ENCODE measurements at places on chromosomes 2 and 18.

- DNase-seq, result no peak
Observed at GRCh38 chr2:141534666-141535362, 596.0 kb downstream of the LRP1B start.

DNA sequence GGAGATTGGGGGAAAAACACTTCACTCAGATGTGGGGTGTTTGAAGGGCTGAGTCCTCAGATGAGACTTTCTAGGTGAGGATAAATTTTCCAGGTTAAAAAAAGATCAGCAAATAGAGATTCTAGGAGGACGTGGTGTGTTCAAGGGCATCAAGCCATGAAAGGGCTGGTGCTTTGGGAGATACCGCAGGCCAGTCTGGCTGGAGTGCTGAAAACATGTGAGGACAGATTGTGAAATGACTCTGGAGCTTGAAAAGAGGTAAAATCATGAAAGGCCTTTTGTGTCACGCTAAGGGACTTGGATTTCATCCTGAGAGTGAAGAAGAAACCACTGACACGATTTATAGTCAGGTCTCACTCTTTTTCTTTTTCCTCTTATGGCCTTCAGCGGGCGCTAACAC lies 320.5 kb downstream of the DPP10 start:
- no peak for DNase-seq

DNA sequence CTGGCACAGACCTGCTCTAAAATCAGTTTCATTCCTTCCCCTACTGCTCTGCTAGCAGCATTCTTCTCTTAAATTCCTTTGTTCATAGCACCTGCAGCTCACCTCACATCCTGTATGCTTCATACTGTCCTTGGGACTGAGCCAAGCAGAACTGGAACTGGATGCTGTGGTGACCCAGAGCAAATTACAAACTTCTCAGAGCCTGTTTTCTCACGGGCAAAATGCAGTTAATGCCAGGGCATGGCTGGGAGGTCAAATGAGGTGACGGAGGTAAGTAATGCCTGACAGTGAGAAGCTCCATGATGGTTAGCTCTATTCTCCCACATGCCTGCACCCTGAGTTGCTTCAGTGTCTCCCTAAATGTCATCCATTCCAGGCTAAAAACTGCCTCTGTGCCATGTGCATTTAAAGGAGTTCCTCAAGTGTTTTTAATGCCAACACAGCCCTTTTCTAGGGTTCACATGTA lies 29.7 kb downstream of the C2orf42 start:
- DNase-seq, result no peak

DNA sequence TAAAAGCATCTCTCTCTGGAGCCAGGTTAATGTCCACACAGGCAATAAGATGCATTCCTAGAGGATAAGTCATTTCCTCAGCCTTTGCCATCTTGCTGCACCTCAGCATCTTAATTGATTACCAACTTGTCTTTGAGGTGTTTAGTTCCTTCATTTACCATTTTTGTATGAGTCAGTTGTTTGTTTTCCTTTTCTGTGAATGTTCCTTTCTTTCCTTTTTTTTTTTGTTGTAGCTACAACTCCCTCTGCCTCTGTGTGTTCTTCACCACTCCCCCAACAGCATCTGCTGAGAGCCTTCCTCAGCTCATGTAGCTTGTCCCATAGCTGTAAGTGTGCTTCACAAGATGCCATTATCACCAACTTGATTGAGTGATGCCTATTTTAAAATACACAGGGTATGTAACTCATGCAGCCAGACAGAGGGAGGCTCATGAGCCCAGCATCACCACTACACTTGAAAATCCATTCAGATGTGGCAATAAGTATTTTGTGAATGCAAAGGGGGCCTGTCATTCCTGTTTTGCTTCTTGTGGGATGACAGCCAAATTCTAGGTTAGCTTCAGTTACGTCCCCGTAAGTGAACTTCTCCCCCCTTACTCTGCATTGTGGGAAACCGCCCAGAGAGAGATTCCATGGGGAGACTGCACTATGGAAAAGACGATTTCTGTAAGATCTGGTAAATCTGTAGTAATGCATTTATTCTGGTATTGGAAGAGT lies 315.9 kb upstream of the ZEB2 start:
- no peak for DNase-seq

DNA sequence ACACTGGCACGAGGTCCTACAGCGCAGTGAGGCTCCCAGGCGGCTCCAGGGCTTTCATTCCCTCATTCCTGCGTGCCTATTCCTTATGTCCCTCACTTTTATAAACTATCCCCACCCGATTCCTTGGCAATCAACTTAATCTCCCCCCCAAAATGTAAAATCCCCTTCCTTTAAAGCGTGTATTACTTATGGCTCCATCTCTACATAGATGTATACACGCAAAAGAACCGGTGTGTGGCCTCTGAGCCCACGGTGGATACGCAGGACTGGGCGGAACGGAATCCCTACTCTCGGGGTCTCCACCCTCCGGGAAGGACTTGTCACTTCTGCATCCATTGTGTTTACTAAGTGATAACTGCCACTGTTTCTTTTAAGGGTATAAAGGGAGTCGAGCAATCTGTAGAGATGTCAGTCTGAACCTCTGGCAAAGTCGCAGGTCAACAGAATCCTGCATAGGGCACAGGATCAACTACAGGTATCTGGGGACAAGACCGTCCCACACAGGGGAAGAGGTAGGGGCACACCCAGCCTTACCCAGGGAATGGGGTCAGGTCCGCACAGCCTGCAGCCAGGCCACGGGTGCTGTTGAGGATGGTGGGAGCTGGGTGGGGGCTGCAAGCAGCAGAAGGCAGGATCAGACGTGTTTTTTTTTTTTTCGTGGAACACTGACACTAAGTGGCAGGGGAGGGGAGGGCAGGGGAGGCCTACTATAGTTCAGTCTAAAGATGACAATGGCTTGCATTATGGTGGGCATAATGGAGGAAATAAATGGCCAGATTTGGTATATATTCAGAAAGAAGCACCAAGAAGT lies 42.1 kb downstream of the HDLBP start:
- DNase-seq, result no peak

DNA sequence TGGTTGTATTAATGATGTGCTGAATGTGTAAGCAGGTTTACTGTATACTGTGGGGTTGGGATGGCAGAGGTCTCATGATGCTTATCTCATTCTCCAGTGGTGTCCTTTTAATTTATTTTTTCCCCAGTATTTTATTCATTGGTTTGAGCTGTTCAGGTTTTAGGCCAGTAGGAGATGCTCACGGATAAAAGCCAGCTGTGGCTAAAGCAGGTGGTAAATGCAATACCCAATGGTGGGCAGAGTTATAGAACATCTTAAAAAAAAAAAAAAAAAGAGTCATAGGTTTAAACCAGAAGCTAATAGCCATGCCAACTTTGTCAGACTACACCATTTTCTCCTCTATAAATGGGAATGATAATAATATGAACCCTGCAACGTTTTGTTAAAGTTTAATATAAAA lies 57.8 kb upstream of the NEUROD1 start:
- no peak for DNase-seq

DNA sequence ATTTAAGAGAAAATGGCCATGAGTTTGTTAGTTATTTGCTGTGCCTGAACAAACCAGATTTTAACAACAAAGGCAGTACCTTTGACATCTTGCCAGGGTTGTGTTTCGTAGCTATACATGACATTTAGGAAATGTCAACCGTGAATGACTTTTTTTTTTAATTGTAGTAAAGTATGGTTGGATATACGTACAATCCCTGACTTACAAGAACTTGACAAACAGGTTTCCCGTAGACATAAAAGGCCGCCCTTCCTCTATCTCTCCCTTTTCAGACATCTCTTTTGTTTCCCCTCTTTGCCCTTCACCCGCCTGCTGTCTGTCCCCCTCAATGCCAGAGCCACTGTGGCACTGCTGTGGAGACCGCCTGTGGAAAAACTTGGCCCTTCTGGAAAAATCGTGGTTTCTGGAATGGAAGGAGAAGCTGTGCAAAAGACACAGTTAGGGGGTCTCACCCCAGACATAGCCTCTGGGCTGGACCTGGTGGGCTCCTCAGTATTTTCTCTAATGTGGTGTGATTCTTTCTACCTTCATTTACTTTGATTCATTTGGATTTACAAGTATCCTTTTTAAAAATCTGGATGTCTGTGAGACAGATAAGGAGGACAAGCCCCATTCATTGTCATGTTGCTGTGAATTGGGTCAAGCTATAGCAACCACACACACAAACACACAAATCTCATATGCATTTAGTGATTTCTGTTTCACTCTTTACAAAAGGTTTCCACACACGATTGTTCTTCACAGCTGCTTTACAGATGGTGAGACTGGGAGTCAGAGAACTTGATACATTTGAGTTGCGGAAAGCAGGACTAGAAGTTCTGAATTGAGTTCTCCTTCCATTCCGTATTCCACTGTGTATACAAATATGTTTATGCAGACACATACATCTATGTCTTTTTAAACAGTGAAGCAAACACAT lies 48.6 kb downstream of the SPATS2L start:
- DNase-seq, result no peak

- DNase-seq, result no peak
Observed at GRCh38 chr2:72934683-72935610, 17.6 kb downstream of the EMX1 start.

GRCh38 chr2:3636586-3637310 lies 21.3 kb upstream of the ALLC start:
- DNase-seq, result no peak

- DNase-seq, result no peak
Observed at GRCh38 chr2:11203480-11203879, 48.2 kb downstream of the SLC66A3 start.

GRCh38 chr2:6965071-6965795 lies 48.0 kb downstream of the RNF144A start:
- DNase-seq, result no peak

GRCh38 chr2:173866874-173867618 lies 98.1 kb downstream of the SP3 start:
- DNase-seq, result no peak

- DNase-seq, result no peak
Observed at GRCh38 chr2:236343400-236344161, 79.4 kb upstream of the ASB18 start.

DNA sequence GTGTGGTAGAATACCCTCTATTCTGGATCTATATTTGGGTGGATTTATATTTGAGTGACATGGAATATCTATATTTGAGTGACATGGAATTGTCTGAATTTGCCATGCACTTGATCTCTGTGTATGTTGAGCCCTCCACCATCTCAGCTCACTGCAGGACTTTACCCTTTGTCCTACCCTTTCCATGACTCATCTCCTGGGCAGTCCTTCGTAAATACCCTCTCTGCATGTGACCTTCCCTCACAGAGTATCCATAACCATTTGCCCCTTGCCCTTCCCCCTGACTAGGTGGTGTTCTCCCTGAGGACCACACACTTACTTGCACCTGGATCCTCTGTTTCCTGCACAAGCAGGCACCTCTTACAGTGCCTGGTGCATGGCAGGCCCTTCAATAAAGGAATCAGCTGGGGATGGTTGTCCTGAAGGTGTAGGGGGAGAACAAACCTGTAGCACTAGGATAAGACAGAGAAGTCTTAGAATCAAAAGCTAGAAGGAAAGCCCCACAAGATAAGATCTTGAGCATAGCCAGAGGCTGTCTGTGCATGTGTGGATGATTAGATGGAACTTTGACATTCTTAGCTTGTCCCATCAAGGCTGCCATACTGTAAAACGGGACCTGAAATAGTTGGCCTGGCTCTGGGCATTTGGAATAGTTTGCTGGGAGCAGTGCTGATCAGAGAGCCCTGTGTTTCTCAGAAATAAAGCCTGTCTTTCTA lies 230.4 kb downstream of the FHOD3 start:
- no peak for DNase-seq

- DNase-seq, result no peak
Observed at GRCh38 chr18:22914633-22915032, 18.5 kb upstream of the RBBP8 start.

DNA sequence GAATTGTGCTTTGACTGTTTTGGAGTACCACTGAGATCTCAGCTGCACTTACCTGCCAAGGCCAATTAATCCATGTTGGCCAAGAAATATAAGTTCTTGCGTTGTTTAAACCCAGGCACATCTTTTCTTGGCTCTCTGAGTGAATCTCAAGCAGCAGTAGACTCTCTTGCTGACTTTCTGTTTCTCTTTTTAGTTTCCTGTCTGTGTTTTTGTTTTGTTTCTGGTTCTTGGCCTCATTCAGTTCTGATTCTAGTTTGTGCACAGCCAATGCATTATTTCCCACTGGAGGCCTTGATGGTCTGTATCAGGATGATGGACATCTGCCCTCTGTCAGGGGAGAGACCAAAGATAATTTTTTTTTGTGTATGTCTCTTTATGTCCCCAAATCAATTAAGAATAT lies 379.4 kb downstream of the CDH2 start:
- DNase-seq, result no peak

- DNase-seq, result no peak
Observed at GRCh38 chr2:28352610-28353195, 40.0 kb upstream of the FOSL2 start.

DNA sequence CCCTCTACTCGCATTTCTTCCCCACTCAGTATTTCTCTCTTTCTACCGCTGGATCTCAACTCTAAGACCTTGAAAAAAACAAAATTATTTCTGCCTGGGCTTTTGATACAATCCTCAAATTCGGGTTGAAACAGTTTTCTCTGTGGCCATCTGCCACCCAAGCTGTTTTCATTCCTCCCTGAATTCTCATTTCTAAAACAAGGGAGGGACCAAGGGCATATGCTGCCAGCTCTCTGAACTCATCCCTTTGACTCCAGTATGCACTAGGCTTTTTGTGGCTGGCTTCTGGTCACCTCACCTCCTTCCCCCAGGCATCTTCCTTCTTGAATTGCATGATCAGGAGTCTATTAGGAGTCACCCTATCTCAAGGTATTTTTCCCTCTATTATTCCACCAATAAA lies 49.5 kb downstream of the CCDC148 start:
- no peak for DNase-seq

GRCh38 chr2:229344151-229344551 lies 73.1 kb upstream of the PID1 start:
- DNase-seq, result no peak

- no peak for DNase-seq
Observed at GRCh38 chr2:199662255-199662654, 188.7 kb downstream of the FTCDNL1 start.

Data from stimulated activated CD8-positive, alpha-beta memory T cell treated with anti-CD3 and anti-CD28 coated beads, Interleukin-7, amount 100 ng/mL, for 1 hour (primary cell).